ENCODE measurements at places on chromosomes 1 and 21.
A peak's percentile ranks its signal among the peaks of the same experiment; 100 is the strongest.

GRCh38 chr1:22781483-22781882 lies 70.8 kb downstream of the EPHB2 start:
- DNase-seq: no peak

- no peak for DNase-seq
Observed at GRCh38 chr1:80633947-80634706, 1166.6 kb upstream of the ADGRL2 start.

DNA sequence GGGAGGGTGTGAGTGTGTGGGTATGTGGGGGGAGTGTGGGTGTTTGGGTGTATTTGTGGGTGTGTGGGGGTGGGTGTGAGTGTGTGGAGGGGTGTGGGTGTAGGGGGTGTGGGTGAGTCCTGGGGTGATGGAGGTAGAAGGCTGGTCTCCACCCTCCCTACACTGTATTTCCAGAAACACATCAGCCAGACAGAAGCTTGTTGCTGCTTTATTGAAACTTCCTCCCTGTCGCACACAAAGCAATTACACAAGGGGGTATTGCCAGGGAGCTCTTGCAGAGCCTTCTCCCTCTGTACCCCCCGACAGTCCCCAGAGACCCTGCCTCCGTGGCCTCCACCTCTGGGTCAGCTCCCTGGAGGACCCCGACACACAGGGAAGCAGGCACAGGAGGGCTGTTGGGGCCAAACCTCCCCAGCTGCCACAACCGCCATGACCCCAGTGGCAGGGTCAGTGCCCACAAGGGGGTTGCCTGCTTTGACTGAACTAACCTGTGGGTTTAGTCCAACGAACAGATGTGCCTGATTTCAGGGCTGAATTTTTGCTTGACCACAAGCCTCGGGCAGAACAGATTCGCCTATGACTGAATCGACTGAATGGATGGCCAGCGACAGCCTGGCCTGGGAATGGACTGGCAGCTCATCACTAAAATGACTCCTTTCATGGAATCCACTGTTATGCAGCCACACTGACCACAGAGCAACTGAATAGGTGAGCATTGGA lies 9.1 kb upstream of the MATN1 start:
- no peak for DNase-seq

- peak; percentile 61 for DNase-seq
Observed at GRCh38 chr1:65066766-65067490, 81.1 kb upstream of the AK4 start.

- DNase-seq: no peak
Observed at GRCh38 chr1:92538413-92539061, 51.8 kb upstream of the GFI1 start.

GRCh38 chr1:236552096-236552495 lies 28.3 kb downstream of the LGALS8 start:
- DNase-seq: no peak

DNA sequence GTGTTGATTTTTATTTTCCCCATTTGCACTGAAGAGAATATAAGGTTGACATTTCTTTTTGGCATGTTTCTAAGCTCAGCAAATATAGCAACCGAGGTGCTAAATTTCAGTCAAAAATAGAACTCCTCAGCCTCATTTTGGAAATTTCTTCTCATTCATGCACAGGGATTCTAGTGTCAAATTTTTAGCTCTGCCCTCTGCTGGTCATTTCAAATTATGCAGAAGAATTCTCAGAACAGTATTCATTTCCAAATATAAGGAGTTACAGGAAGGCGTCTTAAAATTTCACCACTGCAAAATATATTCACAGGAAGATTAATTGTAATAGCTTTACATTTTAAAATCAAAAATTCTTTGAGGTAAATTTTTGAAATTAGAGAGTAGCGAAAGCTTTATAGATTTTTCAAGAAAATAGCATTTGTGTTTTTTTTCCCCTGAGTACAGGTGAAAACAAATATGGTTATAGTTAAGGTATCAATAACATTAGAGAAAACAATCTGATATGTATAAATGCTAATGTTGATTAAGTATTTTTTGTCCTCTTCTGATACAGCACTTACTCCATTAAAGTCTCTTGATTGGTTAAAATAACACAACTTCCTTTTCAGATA lies 57.9 kb downstream of the FMN2 start:
- peak; percentile 65 for DNase-seq

- DNase-seq: no peak
Observed at GRCh38 chr1:85577419-85578320, 2.9 kb upstream of the CCN1 start.

DNA sequence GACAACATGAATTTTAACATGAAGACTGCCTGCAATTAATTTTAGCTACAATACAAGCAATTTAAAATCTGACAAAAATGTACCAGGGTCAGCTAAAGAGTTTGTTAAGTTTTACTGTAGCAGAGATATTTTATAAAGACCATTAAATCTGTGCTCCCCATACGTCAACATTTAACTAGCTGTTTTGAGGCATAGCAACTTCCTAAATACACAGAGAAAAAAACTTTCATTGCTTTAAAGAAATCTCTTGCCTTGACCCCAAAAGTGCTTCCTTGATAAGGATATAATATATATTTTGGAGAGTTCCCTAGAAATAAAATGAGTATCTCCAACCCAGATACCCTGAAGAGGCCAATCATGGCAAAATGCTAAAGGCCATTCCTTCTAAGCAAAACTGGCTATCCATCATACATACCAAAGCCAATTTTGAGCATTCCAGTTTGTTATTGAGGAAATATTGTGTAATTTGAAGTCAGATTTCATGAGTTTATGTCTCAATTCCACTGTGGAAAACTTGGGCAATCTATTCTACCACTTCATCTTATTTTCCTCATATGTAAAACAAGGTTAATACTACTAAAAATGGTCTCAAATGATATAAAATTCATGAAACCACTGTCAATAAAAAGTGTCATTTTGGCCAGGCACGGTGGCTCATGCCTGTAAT lies 19.1 kb downstream of the ASPM start:
- no peak for DNase-seq

Measured in fibroblast of skin of back (primary cell).